K562 (cell line): ENCODE measurements at places on chromosomes 2 and 18. TPM values are rescaled to one million over a fixed set of nuclear protein-coding genes. Genes with fewer than 3 reads are reported as not detected.

The ASB18 gene
- total RNA-seq = not detected in 2 replicates

The SEPTIN10 gene
- 0.22 and 0.40 TPM in 2 replicates for total RNA-seq

The PLCD4 gene
- total RNA-seq = not detected in 2 replicates

The LRRTM4 gene
- total RNA-seq = not detected in 2 replicates

The YIPF4 gene
- 42.7 and 46.9 TPM in 2 replicates for total RNA-seq

The ALPP gene
- not detected in 2 replicates for total RNA-seq

GRCh38 chr2:46299365-46300263, 2.4 kb downstream of the EPAS1 start:
- peak; percentile 23 for DNase-seq

DNA sequence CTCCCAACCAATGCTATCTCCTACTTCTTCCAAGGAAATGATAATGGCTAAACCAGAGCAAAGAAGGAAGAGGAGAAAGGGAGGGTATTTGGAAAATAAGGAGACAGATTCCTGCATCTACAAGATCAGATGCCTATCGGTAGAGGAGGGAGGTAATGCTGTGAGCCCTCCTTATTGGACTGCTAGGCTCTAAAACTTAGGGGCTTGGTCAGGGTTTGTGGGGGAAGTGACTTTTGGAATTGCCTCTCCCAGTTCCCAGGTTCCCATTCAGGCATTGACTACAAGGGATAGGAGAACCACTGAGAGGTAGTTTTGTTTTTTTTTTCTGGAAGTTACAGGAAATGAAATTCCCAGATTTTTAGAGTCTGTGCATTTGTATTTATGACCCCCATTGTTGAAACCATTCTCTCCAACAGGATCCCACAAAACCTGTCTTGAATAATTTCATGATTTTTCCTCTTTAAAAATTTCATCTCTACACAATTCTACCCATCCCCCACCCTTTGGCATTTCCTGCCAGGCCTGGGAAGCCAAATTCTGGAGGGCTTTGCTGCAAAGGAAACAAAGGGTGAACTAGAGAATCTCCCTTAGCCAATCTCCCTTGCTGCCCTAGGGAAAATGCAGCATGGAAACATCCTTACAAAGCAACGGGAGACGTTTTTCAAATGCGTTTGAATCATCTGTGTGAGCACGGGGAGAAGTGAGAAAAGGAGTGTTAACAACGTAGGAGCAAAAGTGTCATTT, 282.1 kb upstream of the EPAS1 start:
- DNase-seq = no peak

DNA sequence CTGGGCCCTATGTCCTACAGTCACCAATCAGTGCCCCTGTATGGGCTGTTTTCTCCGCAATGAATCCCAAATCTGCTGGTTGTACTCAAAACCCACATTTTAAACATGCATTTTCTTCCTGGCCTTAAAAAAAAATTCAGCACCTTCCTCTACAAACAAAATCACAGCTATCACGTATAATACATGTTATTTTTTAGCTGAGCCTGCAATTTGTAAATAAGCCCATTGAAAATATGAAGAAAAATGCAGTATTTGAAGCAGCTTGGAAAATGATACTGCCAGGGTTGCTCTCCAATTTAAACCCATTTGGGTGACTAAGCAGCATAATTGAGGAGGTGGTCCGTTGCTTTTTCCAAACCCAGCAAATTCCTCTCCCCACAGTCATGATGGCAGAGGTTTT, 33.0 kb upstream of the GYPC start:
- no peak for DNase-seq

- DNase-seq = no peak
Observed at GRCh38 chr2:127175041-127175721, 44.9 kb downstream of the CYP27C1 start.

- no peak for DNase-seq
Observed at GRCh38 chr18:46278481-46279465, 174.6 kb downstream of the HAUS1 start.

- DNase-seq = no peak
Observed at GRCh38 chr2:96092951-96093350, 23.4 kb downstream of the ADRA2B start.

DNA sequence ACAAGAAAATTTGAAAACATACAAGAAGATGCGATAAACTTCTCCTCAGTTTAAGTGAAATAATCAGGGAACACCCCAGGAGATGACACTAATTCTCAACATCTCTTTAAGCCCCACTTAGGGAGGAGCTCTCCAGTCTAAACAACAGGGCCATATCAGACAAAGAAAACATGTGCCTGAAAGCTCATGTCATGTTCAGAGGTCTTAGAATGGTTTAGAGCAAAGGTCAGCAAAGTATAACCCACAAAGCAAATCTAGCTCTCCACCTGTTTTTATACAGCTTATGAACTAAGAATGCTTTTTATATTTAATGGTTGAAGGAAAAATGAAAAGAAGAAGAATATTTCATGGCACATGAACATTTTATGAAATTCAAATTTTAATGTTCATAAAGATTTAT, 155.6 kb upstream of the NOL4 start:
- no peak for DNase-seq

DNA sequence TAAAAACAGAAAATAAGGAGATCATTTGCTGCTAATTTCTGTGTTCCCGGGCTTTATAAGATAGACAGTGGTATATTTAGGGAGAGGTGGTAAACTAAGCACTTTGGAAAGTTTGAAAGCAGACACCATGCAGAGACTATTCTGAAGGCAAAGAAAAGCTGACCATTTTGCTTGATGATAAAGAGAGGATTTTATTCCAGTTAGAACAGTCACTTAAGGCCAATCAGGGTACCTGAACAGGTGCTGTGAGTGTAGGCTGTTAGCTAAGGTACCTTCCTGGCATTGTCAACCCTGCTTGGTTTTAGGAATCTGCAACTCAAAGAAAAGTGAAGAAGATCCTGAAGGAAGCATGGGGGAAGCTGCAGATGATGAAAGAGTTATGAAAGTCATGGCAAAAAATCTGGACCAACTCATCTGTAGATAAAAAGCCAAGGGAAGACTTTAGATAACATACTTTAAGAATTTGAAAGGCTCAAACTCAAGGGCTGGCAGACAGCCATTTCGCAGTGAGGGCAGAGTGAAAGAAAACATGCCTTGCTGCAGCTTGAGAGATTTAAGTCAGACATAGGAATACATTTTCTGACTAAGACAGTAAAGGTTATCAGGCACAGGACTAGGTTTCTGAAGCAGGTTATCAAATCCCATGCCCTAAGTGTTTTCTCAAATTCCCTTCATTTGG, 80.1 kb upstream of the ARL5A start:
- DNase-seq = no peak

- no peak for DNase-seq
Observed at GRCh38 chr2:234823196-234823876, 128.5 kb upstream of the SH3BP4 start.

DNA sequence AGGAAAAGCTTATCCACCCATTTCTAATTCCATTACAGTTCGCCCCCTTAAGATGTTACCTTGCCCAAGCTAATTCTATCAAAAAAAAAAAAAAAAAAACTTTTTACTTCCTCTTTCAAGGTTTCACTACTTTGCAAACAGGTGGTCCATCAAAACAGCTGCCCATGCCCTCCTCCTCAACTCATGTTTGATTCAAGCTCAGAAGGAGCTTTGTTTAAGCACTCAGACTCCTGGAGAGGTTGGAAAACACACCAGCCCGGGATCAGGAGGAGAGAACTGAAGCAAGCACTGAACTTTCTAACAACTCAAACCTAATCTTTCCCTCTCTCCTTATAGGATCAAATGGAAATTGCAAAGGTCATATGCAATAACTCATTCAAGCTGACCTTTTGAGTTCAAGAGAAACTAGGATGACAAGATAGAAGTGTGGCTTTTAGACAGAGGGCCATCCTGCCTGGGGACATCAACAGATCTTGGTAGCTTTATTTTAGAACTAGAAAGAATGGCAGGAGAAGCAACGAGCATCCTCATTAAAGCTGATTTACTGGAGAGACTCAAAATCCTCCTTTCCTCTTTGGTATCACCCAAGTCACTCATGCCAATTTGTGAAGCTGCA, 28.3 kb upstream of the FZD7 start:
- no peak for DNase-seq

DNA sequence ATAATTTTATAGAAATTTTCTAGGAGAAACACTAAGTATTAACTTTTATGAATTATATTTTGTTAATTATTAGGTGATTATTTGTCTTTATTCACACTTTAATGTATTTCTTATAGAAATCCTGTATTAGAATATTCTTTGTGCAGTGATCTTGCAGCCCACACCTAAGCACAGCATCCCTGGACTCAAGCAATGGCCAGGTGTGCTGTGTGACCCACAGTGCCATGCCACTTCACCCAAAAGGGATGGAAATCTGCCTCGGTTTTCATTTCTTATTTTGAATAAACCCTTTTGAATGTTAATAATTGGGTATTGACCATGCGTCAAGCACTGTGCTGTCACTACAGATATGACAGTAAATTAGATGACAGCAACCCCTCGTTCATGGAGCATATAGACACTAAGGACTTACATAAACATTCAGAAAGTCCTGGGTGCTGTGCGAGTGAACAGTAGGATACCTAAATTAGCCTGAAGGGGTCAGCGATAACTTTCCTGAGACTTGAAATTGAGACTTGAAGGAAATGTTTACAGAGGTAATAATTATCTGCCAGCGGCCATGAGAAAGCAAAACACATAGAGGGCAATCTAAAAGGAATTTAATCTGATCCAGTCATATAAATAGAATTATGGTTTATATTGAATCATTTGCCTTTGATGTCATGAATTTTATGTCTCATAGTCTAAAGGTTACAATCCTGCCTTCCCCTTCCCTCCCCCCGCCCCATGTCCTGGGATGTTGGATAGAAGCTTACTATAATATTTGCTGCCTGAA, 52.7 kb upstream of the CALCRL start:
- DNase-seq = peak; percentile 25

- no peak for DNase-seq
Observed at GRCh38 chr2:78077633-78078032, 555.5 kb upstream of the LRRTM4 start.

DNA sequence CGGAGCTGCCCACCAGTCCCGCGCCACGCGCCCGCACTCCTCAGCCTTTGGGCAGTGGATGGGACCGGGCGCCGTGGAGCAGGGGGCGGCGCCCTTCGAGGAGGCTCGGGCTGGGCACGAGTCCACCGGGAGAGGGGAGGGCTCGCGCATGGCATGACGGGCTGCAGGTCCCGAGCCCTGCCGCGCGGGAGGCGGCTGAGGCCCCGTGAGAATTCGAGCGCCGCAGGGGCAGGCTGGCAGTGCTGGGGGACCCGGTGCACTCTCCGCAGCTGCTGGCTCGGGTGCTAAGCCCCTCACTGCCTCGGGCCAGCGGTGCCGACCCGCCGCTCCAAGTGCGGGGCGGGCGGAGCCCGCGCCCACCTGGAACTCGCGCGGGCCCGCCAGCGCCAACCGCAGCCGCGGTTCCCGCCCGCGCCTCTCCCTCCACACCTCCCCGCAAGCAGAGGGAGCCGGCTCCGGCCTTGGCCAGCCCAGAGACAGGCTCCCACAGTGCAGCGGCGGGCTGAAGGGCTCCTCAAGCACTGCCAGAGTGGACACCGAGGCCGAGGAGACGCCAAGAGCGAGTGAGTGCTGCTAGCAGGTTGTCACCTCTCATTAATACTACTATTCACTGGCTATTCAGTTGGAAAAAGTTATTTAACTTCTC, 3.6 kb upstream of the TTC21B start:
- DNase-seq = no peak

- DNase-seq = no peak
Observed at GRCh38 chr2:61328707-61329251, 142.1 kb downstream of the USP34 start.

DNA sequence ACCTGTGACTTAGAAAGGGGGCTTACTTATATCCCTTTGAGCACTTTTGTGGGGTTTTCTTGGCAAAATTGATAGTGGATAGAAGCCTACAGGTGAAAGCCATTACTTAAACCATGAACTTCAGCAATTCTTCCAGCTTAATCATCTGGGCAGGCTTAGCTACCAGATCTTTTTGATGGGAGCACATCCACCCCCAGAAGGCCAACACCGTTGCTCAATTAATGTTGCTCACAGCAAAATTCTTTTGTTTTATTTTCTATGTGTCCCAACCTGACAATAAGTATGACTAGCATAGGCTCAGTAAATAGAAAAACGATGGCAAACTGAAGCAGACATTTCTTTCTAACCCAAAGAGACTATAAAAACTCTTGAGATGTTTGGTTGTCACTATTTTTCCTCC, 269.4 kb upstream of the TCF4 start:
- no peak for DNase-seq

- DNase-seq = no peak
Observed at GRCh38 chr18:22189449-22190166, 20.2 kb downstream of the GATA6 start.

DNA sequence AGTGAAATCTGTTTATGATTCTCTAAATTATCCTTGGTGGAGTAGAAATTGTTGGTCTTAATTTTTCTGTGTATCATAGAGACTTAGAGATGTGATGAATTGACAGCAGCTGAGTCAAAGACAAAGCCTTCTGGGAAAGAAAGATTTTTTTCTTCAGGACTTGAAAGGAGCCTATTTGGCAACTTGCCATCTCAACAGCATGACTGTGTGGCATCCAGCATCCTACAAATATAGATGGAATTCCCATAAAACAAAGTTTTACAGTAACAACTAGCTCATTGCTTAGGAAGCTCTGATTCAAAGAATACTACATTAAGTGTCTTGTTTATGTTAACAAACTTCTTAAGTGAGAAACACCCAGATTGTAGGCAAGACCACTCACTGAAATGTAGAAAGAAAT, 79.2 kb upstream of the SETBP1 start:
- no peak for DNase-seq

GRCh38 chr2:18247282-18248110, 313.0 kb downstream of the RDH14 start:
- no peak for DNase-seq

DNA sequence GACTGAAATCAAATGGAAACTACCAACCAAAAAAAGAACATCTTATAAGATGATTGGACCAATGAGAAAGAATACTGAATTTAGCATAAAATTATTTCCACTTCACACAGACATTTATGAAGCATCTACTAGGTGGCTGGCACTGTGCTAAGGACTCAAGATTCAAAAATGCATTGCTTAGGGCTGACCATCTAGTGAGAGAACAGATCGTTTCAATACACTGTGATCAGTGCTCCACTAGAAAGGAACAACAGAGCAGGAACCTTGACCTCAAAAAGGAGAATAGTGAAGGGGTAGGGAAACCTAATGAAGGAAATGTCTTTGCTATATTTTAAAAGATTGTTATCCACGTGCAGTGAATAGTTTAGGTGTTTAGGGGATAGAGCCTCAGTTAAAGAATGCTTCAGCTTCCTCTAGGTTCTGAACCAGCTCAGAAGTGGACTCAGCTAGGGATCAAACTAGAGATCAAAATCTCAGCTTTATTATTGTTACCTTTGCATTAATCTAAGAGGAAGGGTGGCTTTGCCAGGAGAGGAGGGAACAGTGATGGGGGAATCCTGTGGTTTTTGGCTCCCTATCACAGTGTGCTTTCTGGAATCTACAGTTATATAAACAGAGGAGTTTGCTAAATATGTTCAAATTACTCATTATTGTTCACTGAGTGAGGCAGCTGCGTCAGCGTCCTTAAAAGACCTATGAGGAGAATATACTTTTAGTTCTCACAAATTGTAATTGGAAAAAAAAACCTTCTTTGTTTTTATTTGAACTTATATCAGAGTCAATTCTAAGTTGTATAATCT, 16.2 kb upstream of the BBS5 start:
- no peak for DNase-seq

GRCh38 chr18:23812546-23813440, 123.5 kb downstream of the LAMA3 start:
- DNase-seq = peak; percentile 24
